Upper lobe of right lung (tissue), 1 donor: ENCODE measurements at places on chromosomes 16 and 17. TPM values are rescaled to one million over a fixed set of nuclear protein-coding genes. Genes with fewer than 3 reads are reported as not detected.

GRCh38 chr17:7573324-7574080, 5.9 kb upstream of the CD68 start:
- peak overlapping the region; percentile 99 for H3K27ac ChIP-seq
- peaks cover 42% of the 10 kb centered on the region for H3K4me1 ChIP-seq
- H3K27me3 ChIP-seq: no peaks in the 10 kb centered on the region

GRCh38 chr16:11669380-11670146, 1.3 kb downstream of the SNN start:
- H3K27ac ChIP-seq: peak overlapping the region; percentile 74
- no peaks in the 10 kb centered on the region for H3K27me3 ChIP-seq
- H3K4me1 ChIP-seq: peaks cover 45% of the 10 kb centered on the region
- DNase-seq: no peak
- peak overlapping the region; percentile 85 for H3K4me3 ChIP-seq

- H3K36me3 ChIP-seq: no peaks in the 10 kb centered on the region
- H3K4me3 ChIP-seq: no peak overlapping the region
- no peak for DNase-seq
- no peak overlapping the region for H3K27ac ChIP-seq
- H3K27me3 ChIP-seq: no peaks in the 10 kb centered on the region
- H3K4me1 ChIP-seq: peaks cover 19% of the 10 kb centered on the region
These were observed 269.3 kb upstream of the TBX2 start for GRCh38 chr17:61130330-61130729.

- no peak overlapping the region for H3K27ac ChIP-seq
- no peaks in the 10 kb centered on the region for H3K4me1 ChIP-seq
- H3K36me3 ChIP-seq: peaks cover 43% of the 10 kb centered on the region
- H3K4me3 ChIP-seq: no peak overlapping the region
- DNase-seq: no peak
These were observed 22.9 kb downstream of the DUSP14 start for GRCh38 chr17:37512442-37513068.

DNA sequence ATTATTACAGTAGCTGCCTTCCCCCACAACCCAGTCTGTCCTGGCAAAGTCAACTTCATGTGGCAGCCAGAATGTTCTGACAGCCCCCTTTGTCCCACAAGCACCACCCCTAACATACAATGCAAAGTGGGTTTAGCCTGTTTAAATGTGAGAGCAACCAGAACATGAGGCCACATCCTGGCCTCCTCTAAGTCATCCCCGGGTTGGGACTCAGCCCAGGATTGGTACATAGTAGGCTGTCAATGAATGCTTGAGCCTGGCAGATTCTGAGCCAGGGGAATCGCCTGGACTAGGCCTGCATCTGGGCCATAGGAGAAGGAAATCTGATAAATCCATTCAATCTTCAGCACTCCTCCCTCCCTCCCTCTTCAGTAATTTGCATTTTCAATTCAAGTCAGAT, 4.3 kb upstream of the ITGA3 start:
- H3K36me3 ChIP-seq: no peaks in the 10 kb centered on the region
- H3K4me3 ChIP-seq: no peak overlapping the region
- H3K4me1 ChIP-seq: peaks cover 45% of the 10 kb centered on the region
- no peaks in the 10 kb centered on the region for H3K27me3 ChIP-seq
- H3K27ac ChIP-seq: peak overlapping the region; percentile 18

DNA sequence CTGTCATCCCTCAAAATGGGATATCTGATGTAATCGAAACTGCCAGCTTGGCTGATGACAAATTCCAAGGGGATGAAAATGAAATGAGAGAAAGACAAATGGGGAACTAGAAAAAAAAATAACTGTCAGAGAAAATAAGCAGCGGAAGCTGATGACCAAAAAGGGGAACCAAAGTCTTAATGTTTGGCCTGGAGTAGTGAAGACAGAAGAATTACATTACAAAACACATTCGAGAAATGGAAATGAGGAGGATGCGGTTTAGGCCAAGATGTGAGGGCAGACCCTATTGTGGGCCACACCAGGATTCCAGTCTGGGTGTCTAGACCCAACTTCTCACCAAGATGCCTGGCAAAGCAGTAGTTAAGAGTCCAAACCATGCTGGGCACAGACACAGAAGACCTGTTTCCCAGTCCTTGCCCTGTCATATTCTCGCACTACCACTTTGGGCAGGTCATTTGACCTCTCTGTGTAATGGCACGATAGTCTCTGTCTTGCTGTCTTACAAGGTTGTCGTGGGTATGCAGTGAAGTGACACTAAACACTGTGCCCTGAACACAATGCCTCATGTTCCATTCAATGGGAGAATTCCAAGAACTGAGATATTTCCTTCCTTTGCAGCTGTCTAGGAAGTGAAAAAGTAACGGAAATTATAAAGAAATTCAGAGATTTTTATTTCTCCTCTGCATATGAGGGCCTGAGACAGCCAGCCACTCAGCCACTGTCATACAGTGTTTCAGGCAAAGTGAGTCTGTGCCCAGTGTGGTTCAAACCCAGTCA, 12.3 kb upstream of the CCL2 start:
- H3K27me3 ChIP-seq: no peaks in the 10 kb centered on the region
- H3K4me3 ChIP-seq: no peak overlapping the region
- peaks cover 59% of the 10 kb centered on the region for H3K4me1 ChIP-seq
- no peak for DNase-seq

DNA sequence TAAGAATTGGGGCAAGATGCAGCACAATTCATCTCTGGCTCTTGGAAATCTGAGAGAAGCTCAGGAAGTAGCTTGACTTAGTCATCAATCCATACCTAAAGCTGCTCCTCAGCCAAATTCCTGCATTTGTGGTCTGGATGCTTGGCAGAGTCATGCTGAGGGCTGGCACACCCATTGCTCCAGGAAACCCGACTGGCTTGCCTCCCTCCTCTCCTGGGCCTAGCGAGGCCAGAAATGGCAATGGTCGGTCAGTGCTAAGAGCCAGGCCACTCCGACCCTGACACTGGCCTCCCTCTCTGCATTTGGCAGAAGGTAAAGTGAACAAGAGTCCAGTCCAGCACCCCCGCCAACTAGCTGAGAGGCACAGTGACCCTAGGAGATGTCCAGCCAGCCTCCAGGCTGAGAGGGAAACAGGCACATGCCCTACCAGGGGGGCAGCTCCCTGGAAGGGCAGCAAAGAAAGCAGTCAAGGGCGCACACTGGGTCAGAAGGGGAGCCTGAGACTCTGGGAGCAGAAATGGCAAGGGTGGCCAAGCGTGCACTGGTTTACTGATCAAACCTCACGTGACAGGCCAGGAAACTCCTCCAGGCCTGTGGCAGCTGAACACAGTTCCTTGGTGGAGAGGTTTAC, 10.0 kb downstream of the POLDIP2 start:
- H3K4me3 ChIP-seq: no peak overlapping the region
- peaks cover 15% of the 10 kb centered on the region for H3K4me1 ChIP-seq
- H3K27me3 ChIP-seq: no peaks in the 10 kb centered on the region

- no peak overlapping the region for H3K4me3 ChIP-seq
- H3K4me1 ChIP-seq: peaks cover 24% of the 10 kb centered on the region
These were observed 32.8 kb downstream of the IRF8 start for GRCh38 chr16:85931596-85932402.

GRCh38 chr16:51553910-51554309, 402.8 kb upstream of the SALL1 start:
- no peak for DNase-seq
- H3K27me3 ChIP-seq: no peaks in the 10 kb centered on the region
- no peak overlapping the region for H3K4me3 ChIP-seq

DNA sequence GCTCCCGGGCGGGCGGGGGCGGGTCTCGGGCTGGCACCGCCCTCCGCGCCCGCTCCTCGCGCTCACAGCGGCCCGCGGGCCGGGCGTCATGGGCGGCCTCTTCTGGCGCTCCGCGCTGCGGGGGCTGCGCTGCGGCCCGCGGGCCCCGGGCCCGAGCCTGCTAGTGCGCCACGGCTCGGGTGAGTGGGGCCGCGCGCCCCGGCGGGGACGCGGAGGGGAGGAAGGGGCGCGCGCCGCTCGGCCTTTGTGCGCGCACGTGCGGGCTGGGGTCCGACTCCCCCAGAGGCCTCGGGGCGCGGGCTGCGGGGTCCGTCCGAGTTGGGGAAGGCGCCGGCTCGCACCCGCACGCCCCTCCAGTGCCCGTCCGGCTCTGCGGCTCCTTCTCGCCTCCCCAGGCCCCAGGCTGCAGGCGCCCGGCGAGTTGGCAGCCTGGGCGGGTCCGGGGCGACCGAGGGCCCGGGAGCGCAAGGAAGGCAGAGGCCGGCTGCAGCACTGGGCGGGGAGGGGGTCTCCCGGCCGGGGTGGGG, at the start of gene NME4:
NME4 (plus strand) TSS at position 65 of the 527 bp plus-strand sequence; CDS start at position 89, 24 bp downstream.
- no peaks in the 10 kb centered on the region for H3K27me3 ChIP-seq
- peak; percentile 67 for DNase-seq
- peak within 1 kb of the TSS; percentile 56 for H3K4me3 ChIP-seq
- H3K36me3 ChIP-seq: no peaks in the 10 kb centered on the region
- H3K4me1 ChIP-seq: peaks cover 20% of the 10 kb centered on the region
- H3K27ac ChIP-seq: peak within 1 kb of the TSS; percentile 58

Gene FAM20A
- total RNA-seq: 43.3 TPM

- H3K27ac ChIP-seq: no peak overlapping the region
- H3K4me3 ChIP-seq: no peak overlapping the region
- H3K4me1 ChIP-seq: peaks cover 7% of the 10 kb centered on the region
- no peak for DNase-seq
- no peaks in the 10 kb centered on the region for H3K27me3 ChIP-seq
These were observed 9.8 kb downstream of the PSKH1 start for GRCh38 chr16:67902831-67903230.

GRCh38 chr16:2524339-2524938, 4.3 kb downstream of the AMDHD2 start:
- H3K36me3 ChIP-seq: peaks cover 70% of the 10 kb centered on the region
- DNase-seq: no peak
- H3K27ac ChIP-seq: no peak overlapping the region
- no peaks in the 10 kb centered on the region for H3K27me3 ChIP-seq
- peaks cover 13% of the 10 kb centered on the region for H3K4me1 ChIP-seq
- H3K4me3 ChIP-seq: no peak overlapping the region

GRCh38 chr16:47732523-47733111, 271.5 kb downstream of the PHKB start:
- DNase-seq: no peak
- no peaks in the 10 kb centered on the region for H3K4me1 ChIP-seq
- H3K27ac ChIP-seq: no peak overlapping the region
- H3K4me3 ChIP-seq: no peak overlapping the region
- no peaks in the 10 kb centered on the region for H3K36me3 ChIP-seq
- H3K27me3 ChIP-seq: no peaks in the 10 kb centered on the region

DNA sequence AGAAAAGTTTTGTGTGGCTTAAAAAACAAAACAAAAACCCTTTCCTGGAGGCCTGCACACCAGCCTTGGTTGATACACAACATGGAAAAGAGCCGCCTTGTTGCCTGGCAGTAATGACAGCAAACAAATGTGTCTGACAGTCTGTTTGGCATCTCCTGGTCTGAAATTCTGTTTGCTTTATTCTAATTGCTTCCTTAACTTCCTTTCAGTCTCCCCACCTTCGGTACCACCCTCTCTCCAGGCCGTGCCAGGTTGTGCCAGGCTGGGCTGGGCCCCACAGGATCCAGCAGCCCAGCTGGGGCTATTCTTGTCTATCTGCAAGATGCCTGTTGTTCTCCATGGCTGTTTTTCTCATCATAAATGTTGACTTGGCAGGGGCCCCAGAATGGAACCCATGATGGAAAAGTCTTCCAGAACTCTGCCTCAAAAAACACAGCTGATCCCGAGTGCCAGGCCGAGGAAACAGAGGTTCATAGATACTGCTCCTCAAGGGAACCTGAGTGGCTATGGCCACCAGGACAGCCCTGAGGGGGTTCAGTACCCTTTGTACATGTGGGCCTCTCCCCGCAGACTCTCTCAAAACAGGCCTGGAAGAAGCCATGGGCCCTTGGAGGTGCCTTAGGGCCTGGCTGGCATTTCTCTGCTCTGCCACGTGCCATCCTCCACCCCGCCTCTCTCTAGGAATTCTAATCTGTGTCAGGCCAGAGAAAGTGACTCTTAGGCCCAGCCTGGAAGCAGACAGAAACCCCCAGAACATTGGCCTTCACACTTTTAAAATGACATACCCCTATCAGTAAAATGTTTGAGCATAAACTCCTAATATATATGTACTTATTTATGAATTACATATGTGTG, 50.5 kb downstream of the YPEL2 start:
- H3K36me3 ChIP-seq: no peaks in the 10 kb centered on the region
- H3K4me3 ChIP-seq: no peak overlapping the region
- H3K27ac ChIP-seq: peak overlapping the region; percentile 70
- DNase-seq: no peak
- no peaks in the 10 kb centered on the region for H3K27me3 ChIP-seq

DNA sequence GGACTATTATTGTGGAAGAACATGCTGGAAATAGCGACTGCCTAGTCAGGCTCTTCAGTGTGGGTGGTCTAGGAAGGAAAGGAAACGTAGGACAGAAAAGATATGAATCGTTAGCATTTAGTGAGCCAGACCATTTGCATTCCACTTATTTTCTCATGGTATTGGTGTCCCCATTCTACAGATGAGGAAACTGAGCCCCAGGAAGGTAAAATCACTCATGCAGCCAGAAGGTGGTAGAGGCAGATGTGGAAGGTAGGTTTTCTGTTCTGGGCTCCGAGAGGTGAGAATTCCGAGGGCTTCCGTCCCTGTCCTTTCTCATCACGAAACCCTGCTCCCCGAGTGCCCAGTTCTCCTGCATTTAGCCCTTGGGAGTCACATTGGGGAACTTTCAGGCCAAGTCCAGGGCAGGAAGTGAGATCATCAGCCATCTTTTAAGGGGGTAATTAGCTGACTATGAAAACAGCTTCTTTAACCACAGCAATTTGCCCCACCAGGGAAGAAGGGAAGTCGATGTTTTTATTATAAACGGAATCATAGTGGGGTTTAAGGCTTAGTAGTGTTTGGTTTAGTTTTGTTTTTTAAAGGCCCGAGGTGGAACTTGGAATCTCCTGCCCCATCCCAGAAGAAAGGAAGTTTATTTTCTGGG, 110.7 kb upstream of the IRX3 start:
- H3K4me1 ChIP-seq: no peaks in the 10 kb centered on the region
- no peak for DNase-seq
- no peak overlapping the region for H3K27ac ChIP-seq
- no peak overlapping the region for H3K4me3 ChIP-seq

DNA sequence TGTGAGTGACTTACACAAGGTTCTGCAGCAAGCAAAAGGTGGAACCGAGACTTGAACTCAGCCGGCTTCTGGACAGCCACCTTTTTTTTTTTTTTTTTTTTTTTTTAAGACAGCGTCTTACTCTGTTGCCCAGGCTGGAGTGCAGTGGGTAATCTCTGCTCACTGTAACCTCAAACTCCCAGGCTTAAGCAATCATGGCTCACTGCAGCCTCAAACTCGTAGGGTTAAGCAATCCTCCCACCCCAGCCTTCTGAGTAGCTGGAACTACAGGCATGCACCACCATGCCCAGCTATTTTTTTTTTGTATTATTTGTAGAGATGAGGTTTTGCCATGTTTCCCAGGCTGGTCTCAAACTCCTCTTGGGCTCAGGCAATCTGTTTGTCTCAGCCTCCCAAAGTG, 55.2 kb upstream of the GOT2 start:
- H3K4me3 ChIP-seq: no peak overlapping the region
- no peaks in the 10 kb centered on the region for H3K27me3 ChIP-seq
- H3K27ac ChIP-seq: no peak overlapping the region
- H3K36me3 ChIP-seq: no peaks in the 10 kb centered on the region
